CD8-positive, alpha-beta memory T cell (primary cell): ENCODE measurements at places on chromosomes 13 and 19.
A peak's percentile ranks its signal among the peaks of the same experiment; 100 is the strongest.

GRCh38 chr13:21006141-21007005 lies 55.0 kb downstream of the LATS2 start:
- no peak for DNase-seq

DNA sequence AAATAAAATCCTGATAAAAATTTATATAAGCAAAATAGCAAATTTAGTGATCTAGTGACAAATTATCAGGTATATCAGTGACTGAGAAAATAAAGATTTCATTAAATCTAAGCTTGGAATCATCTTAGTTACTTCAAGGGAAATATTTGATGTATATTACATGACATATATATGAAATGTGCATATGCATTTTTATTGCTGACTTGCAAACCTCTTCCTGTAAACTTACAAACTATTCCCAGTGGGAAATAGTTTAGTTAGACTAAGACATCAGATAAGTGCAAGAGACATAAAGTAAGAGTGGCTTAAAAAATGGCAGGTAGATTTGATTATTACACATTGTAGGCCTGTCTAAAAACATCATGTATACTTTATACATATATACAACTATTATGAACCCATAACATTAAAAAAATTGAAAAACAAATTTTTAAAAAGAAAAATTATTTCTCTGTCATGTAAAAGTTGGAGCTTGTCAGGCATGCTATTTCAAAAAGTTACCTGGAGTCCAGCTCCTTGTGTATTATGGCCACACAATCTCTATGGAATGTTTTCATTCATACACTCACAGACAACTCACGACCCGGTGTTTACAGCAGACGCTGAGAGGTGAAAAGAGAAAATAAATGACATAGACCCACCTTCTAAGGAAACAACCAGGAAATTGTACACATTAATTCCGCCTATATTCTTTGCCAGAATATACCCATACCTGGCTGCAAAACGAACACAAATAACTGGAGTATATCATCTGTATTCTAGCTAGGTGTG lies 724.5 kb downstream of the SLITRK6 start:
- no peak for DNase-seq

GRCh38 chr19:17436874-17437267 lies 11.6 kb downstream of the TMEM221 start:
- no peak for DNase-seq

GRCh38 chr13:98798849-98799645 lies 46.6 kb upstream of the SLC15A1 start:
- no peak for DNase-seq

GRCh38 chr13:19567820-19568534 lies 6.6 kb upstream of the TPTE2 start:
- no peak for DNase-seq

- DNase-seq = no peak
These were observed 47.5 kb upstream of the MED4 start for GRCh38 chr13:48142436-48142835.

DNA sequence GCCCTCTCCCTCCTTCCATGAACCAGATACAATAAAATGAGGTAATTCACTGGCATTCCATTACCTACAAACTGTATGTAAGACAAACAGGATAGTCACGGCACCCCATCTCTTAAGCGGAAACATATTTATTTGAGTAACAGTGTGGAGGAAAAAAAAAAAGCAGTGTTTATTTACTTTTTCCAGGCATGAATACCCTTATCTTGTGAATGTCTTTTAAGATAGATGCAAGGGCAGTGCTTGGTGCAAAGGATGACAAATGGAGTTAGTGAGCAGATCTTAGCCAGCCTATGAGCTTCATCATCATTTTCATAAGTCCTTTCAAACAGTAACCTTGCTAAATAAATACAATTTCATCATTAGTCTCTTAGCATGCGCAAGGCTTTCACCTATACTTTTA lies 1661.8 kb upstream of the SPRY2 start:
- DNase-seq = no peak

DNA sequence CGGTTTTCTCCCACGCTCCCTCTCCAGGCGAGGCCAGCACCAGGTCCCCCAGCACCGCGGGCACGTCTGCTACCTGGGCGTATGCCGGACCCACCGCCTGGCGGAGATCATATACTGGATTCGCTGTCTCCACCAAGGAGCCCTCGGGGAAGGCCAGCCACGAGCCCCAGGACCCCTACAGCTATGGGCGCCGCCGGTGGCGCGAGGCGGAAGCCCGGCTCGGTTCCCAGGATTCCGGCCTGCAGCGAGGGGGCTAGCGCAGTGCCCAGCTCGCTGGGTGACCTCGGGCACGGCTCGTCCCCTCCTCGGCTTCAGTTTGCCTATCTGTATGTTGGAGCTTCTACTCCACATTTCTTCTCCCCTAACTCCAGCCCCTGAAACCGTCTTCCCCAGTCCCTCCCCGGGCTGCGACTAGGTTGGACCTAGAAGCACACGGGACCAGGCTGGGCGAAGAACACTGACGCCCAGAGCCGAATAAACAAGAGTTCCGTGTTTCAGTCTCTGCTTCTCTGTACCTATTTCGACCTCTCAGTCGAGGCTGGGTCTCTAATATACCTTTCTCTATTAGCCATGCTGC lies 749 bp upstream of the CPT1C start:
- no peak for DNase-seq

DNA sequence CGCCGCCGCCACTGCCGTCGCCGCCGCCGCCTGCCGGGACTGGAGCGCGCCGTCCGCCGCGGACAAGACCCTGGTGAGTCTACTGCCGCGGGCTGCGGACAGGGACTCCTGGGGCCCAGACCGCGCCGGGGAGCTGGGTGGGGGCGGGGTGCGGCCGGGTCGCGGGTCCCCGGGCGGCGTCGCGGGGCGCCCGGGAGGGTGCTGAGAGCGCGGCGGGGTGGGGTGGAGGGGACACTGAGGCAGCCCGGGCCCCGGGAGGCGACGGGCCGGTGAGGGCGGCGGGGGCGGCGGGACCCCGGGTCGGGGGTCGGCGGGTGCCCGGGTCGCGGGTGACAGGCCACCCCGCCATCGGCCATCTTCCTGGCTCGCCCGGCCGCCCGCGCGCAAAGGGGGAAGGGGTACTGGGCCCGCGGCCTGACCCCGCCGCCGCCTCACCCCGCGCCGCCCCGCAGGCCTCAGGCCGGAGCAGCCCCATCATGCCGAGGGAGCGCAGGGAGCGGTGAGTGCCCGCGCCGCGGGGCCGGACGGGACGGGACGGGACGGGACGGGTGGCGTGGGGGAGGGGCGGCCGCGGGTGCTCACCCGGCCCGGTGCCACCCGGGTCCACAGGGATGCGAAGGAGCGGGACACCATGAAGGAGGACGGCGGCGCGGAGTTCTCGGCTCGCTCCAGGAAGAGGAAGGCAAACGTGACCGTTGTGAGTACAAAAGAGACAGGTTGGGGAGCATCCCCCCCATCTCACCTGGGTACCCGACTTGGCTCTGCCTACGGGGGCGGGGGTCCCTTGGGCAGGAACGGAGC lies 489 bp downstream of the CCNE1 start:
- peak; percentile 53 for DNase-seq

DNA sequence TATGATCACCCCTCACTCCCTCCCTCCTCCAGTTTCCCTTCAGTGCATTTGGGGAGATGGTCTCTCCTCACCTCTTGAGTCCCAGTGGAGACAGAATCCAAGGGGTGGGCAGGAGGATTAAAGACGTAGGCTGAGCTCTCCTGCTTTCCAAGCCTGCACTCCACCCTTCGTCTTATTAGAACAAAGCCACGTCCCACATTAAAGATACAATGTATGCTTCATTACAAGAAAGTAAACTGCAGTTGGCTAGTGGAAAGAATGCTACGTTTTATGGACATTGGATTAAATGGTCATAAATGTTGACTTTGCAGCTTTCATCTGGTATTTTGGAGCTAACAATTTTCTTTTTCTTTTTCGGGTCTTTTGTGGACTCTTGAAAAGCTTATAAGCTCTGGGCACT lies 1.5 kb upstream of the KLK11 start:
- DNase-seq = no peak

- peak; percentile 10 for DNase-seq
These were observed 571 bp downstream of the SAFB2 start for GRCh38 chr19:5621945-5622464.

GRCh38 chr19:45119582-45119981 lies 26.6 kb downstream of the PPP1R37 start:
- no peak for DNase-seq

DNA sequence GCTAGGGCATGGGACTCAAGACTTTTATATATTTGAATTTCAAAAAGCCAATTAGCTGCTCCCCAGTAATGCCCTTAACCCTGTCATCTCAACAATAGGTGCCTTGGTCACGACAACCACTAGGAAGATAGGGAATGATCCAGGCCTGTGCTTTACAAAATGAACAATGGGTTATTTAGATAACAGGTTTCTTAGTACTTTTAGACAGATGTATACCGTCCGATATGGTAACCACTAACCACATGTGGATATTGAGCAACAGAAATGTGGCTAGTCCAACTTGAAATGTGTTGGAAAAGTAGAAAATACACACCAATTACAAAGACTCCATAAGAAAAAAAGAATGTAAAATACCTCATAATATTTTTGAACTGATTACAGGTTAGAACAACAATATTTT lies 201.2 kb downstream of the LHFPL6 start:
- no peak for DNase-seq

DNA sequence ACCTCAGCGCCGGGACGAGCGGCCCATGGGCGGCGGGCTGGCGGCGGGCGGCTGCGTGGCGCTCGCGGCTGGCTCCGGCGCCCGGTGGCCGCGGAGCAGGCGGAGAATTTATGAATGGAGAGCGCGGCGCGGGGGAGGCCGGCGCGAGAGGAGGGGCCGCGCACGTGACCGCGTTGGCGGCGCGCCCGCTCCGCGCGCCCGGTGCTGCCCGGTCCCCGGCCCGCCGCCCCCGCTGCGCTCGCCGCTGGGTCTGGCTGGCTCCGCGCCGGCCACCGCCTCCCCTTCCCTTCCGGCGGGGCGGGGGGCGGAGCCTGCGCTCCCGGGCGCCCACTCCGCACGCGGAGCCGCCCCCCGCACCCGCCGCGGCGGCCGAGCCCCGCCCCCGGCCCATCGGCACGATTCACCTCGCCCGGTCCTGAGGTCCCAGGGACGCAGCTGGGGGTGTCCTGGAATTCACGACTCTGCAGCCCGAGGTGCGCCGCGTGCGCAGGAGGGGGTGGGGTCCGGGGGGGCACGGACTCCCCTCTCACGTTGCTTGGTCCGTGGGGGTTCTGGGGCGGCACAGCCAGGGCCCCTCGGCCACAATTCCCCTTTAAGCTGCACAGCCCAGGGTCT lies at the start of gene CBARP:
TSS of gene CBARP (minus strand) at position 252 of the 615 bp plus-strand sequence. CDS start 1,905 bp downstream, outside the sequence.
- no peak for DNase-seq

- no peak for DNase-seq
These were observed 13.5 kb upstream of the GAS6 start for GRCh38 chr13:113877149-113877990.

DNA sequence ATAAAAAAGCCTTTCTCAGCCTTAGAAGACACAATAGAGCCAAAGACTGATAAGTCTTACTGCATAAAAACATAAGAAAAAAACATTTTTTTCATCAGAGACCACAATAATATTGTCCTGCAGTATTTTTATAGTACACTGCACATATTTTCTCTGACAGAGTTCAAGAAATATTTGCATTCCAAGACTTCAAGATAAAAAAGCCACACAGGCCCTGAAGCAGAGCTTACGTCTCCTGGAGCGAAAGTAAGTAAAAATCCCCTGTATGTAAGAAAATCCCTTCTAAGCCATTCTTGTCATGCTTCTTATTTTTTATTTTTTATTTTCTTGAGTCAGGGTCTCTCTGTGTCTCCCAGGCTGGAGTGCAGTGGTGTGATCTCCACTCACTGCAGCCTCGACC lies 755.9 kb downstream of the LIG4 start:
- DNase-seq = no peak

- DNase-seq = no peak
These were observed 988 bp upstream of the CCDC169 start for GRCh38 chr13:36298535-36299068.

DNA sequence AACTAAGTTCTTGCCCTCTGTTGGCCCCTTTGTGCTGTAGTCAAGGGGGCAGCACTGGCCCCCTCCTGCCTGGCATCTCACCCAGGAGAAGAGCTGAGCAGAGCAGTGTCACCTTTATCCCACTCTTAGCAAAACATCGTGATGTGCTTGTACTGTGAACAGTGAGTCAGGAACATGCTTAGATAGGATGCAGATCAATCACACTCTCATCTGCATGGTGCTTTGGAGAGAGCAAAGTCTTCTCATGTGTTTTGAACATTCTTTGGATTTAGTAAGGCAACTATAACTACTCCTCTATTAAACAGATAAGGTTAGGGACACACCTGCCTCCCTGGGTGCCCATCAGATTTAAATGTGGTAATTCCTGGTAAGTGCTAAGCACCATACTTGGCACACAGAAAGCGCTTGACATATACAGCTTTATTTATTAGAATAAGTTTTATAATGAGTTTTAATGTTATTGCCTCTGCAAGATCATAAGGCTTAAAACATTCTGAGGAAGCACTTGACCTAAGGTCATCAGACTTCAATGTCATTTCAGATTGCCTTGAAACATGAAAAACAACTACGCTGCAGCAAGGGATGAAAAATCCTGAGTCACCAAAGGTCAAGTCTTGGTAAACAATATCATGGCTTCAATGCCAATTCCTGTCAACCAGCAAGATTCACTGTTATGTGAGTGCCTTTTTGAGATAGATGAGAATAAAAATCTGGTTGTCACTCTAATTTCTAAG lies 82.4 kb upstream of the IRS2 start:
- no peak for DNase-seq

- no peak for DNase-seq
These were observed 18.6 kb upstream of the ZNF816 start for GRCh38 chr19:52981329-52981728.

DNA sequence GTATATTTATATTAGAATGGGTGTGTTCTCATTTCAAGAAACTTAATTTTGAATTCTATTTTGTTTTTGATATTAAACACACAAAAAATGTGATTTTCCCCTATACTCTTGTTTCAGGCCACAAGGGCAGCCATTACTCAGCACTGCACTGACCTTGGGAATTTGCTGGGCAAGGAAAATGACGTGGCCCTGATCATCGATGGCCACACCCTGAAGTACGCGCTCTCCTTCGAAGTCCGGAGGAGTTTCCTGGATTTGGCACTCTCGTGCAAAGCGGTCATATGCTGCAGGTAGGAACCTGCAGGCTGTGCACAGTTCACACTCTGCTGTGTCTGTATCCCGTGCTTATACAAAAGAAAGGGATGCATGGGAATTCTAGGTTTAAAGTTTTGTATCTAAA lies 327.3 kb downstream of the ATP8A2 start:
- DNase-seq = no peak

DNA sequence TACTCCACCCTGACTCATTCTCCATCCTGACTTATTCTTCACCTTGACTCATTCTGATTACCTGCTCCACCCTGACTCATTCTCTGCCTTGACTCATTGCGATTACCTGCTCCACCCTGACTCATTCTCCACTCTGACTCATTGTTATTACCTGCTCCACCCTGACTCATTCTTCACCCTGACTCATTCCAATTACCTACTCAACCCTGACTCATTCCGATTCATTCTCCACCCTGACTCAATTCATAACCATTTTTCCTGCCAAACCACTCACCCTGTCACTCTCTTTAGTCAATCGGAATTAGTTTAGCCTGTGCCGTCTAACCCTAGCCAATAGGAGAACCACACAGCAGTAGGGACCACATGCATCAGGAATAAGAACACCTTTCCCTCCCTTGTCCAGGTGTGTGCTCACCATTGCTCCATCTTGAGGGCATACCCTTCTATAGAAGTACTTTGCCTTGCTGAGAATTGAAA lies 1227.4 kb upstream of the PCDH20 start:
- DNase-seq = no peak

- no peak for DNase-seq
These were observed at the start of gene WTIP for GRCh38 chr19:34480971-34481841. Gene WTIP, plus strand, starts transcription at chr19:34481758. Its CDS starts 217 bp downstream, at chr19:34481975.
